Activated T-helper 1 cell treated with anti-CD3 and anti-CD28 coated beads, Interleukin-12 subunit alpha, Interleukin-12 subunit beta, Interleukin-2, Interleukin-4 antibody, amounts not matched to agents 30 ng/mL and 10 ng/mL and 1 ng/mL, durations not matched to agents 14 hours and 24 hours and 36 hours (primary cell): ENCODE measurements at places on chromosomes 13 and 19. TPM values are rescaled to one million over a fixed set of nuclear protein-coding genes. Genes with fewer than 3 reads are reported as not detected.

CASP14 gene
- total RNA-seq, result not detected in 2 replicates

SHANK1 gene
- total RNA-seq, result not detected in 2 replicates

GGN gene
- total RNA-seq, result 0.17 and 0.39 TPM in 2 replicates

ADGRE3 gene
- total RNA-seq, result not detected in 2 replicates

UNC13A gene
- 0.02 TPM in 1 of 2 replicates, not detected in the other for total RNA-seq

KXD1 gene
- total RNA-seq, result 128 and 133 TPM in 2 replicates

ZNF665 gene
- total RNA-seq, result 1.6 and 2.6 TPM in 2 replicates

COX7A1 gene
- total RNA-seq, result not detected in 2 replicates

- DNase-seq, result no peak
These were observed 185.4 kb upstream of the CSNK1A1L start for GRCh38 chr13:37290716-37291505.

GRCh38 chr13:51885651-51886050, 23.9 kb downstream of the CCDC70 start:
- DNase-seq, result no peak

- DNase-seq, result no peak
These were observed 8.3 kb upstream of the JUND start for GRCh38 chr19:18289471-18290301.

- no peak for DNase-seq
These were observed 16.2 kb downstream of the PTH2 start for GRCh38 chr19:49407079-49407478.

DNA sequence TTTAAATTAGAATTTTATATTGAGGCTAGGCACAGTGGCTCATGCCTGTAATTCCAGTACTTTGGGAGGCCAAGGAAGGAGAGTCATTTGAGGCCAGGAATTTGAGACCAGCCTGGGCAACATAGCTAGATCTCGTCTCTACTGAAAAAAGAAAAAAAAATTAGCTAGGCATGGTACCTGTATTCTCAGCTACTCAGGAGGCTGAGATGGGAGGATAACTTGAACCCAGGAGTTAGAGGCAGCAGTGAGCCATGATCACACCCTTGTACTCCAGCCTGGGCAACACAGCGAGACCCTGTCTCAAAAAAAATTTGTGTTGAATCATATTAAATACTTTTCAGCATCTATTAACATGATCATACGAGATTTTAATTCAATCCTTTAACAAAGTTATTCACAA, 4.9 kb downstream of the PMIS2 start:
- no peak for DNase-seq

- no peak for DNase-seq
These were observed 600.6 kb downstream of the UQCRFS1 start for GRCh38 chr19:28612275-28612769.

- DNase-seq, result no peak
These were observed 41.6 kb upstream of the HNRNPA1L2 start for GRCh38 chr13:52600666-52601065.

GRCh38 chr13:45068036-45069001, 52.0 kb upstream of the GTF2F2 start:
- no peak for DNase-seq

DNA sequence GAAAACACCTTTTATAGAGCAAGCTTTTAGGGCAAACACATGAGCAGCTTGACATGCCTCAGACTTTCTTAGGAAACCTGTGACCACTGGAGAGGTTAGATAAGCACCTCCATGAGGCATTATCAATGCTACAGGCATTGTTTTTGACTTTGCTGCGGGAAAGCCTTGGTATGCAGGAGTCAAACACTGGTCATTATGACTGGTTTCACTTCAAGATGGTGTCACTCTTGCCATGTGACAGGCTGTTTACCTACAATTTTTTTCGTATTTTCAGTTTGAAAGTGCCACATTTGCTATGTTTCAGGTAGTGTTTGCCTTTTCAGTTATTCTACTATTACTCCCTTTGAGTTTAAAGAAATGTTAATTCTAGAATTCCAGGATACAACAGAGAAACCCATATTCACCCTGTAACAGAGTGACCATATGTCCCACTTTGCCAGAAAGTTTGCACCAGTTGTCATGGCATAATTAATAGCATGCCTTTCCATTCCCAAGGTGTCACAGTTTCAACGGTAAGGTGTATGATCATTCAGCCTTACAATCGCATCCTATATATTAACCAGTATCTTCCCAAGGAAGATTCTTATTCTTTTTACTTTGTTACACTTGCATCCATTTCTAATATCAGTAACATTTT, 33.0 kb downstream of the USP12 start:
- DNase-seq, result no peak

DNA sequence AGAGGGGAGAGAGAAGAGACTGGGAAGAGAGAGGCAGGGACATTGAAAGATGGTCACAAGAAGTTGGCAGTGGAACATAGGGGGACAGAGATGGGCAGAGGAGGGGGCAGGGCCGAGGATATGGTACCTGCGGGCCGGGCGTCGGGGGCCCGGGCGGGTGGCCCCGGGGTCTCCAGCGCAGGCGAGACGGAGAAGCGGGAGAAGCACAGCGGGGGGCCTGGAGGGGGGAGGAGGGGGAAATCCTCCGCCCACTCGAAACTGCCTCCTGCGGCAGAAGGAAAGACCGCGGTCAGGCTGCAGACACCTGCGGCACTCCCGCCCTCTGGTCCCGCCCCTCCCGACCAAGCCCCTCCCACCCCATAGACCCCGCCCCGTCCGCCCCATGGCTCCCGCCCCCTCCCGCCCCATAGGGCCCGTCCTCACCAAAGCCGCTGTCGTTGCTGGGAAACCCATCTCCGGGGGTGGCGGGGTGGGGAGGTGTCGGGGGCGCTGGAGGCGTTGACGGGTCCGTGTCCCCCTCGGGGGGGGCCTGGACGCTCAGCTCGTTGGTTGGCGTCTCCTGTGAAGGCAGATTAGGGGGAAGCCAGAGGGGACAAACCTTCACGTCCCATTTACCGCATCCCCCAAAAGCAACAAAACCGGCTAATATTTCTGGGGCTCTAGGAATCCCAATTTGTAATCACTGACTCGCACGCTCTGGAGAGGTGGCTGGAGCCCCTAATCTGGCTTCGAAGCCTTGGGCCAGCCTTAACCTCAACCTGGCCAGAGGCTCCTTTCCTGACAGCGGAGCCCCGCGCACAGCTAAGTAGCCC, 20.4 kb downstream of the LMTK3 start:
- no peak for DNase-seq

DNA sequence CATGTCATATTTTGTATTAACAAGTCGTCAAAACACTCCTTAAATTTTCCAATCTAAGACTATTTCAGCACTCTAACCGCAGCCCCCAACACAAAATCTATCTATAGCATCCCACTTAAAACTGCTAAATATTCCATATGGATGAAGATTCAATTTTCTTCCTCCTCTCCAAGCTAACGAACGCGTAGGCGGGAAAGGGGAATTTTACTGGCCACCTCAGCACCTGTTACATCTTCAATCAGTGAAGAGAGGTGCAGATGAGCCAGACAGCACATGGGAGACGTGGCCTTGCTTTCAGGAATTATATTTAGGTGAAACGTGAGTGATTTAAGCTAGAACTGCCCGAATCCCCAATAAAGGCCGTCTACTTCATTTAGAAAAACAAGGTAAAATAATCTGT, 1.1 kb downstream of the RBM26 start:
- DNase-seq, result no peak

GRCh38 chr19:652467-653389, 10.3 kb downstream of the RNF126 start:
- DNase-seq, result no peak

DNA sequence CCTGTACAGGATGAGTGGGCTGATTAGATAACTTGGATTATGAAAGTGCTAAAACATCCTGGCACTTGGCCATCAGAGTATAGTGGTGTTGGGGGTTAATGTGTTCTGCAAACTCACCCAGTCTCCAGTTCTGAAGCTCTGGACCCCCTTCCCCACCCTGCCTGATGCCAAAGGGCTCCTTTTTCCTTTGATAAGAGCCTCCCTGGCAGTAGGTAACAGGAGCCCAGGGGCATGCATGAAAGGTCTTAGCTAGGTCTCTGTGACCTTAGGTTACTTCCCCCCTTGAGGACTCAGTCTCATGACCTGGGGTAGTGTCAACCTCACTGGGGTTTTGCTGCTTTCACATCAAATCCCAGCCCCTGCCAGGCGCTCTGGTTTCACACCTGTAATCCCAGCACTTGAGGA, 2.5 kb downstream of the RPS28 start:
- no peak for DNase-seq

DNA sequence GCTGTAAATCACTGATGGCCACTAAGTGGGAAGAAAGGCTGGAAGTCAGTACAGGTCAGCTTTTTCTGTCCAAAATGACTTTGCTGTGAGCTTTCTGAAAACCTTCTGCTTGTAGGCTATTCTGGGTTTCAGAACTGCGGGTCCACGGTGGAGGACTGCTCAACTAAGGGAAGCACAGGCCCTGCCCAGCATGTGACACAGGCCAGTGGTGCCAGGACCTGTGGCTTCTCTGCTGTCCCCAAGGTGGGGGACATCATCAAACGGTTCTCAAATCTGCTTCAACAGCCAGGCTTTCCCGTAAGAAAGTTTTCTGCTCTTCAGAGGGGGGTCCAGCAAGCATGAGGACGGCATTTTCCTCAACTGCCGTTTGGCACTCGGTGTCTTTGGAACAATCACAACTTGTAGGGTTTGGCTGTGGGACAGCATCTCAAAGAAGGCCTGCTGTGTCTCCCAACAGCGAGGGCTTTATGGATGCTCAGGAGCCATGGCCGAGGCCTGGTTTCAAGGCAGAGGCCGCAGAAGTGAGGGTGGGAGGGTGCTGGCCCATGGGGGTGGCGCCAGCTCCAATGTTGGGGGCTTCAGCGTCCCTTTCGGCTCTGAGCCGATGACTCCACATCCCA, 3.8 kb downstream of the SGTA start:
- DNase-seq, result no peak

DNA sequence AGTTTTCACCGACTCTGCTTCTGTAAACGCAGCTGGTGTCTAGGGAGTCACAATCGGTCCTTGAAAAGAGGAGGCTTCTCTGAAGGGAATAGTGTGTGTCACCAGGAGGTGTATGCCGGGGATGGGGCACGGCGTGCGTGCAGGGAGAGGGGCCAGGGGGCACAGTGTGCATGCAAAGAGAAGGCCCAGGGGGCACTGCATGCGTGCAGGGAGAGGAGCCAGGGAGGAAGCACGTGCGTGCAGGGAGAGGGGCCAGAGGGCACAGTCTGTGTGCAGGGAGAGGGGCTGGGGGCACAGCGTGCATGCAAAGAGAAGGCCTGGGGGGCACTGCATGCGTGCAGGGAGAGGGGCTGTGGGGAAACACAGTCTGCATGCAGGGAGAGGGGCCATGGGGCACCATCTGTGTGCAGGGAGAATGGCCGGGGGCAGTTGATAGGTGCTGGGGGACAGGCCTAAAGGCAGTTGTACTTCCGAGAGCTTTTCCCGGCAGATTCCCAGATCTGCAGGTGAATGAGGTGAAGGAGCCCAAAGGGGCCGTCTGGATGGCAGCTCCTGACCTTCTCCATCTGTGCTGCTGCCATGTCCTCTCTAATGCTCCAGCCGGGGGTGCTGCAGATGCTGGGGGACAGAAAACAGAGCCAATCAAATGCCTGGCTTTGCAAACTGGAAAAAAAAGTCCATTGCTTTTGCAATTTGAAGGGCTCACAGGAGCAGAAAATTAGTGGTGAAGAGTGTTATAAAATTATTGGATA, 36.4 kb downstream of the ATP11A start:
- DNase-seq, result no peak

DNA sequence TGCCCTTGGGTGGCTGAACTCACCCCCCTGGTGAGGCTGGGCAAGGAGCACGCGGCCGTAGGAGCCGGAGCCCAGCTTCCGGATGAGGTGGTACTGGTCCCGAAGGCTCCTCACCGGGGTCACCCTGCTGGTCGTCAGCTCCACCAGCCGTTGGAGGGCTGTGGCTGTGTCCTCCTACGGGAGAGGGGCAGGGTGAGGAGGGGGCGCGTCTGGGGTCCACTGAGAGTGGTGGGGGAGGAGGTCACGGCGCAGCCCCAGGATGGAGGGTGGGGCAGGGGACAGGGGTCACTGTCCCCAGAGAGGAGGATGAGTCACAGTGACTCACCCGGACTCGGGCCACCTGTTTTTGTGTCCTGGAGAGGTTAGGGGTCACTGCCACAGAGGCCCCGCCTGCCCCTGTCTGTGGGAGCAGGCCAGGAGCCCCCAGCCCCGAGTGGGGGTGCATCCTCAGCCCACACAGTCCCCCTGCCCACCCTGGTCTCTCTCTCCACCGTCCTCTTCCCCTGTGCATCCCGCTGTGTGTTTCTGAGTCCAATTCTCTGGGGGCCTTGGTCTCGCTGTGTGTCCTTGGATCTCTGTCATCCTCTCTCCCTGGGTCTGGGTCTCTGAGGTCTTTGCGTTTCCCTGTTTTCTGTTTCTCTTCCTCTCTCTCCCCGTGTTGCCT, 435 bp downstream of the SBK3 start:
- DNase-seq, result no peak

DNA sequence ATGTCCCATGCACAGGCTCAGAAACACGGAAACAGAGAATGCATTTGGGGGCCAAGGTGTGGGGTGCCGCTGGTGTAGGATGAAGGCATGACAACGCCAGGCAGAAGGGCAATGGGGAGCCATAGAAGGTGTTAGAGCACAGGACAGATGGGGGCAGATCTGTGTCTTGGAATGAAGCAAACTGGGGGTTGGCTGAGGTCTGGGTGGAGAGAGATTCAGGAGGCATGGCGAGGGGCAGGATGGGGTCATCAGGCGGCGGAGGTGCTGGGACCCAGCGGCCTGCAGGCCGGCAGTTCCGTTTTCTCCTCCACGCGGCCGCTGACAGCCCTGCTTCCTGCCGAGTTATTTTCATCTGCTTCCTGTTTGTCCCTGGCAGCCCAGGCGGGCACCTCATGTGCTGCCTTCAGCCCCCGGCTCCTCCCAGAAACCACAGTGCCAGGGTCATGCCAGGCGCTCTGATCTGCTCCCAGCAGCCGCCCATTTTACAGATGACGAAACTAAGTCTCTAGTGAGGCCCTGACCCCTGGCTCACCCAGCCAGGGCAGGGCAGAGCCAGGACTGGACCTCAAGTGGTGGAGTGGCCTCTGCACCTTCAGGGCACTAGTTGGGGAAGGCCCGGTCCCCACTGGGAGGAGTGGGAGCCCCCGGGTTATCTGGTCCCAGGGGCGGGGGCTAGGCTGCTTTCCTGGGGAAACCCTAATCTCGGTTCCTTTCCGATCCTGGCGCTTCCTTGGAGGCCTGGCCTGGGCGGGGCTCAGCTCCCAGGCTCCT, 2.2 kb downstream of the ARHGAP45 start:
- DNase-seq, result peak; percentile 53

DNA sequence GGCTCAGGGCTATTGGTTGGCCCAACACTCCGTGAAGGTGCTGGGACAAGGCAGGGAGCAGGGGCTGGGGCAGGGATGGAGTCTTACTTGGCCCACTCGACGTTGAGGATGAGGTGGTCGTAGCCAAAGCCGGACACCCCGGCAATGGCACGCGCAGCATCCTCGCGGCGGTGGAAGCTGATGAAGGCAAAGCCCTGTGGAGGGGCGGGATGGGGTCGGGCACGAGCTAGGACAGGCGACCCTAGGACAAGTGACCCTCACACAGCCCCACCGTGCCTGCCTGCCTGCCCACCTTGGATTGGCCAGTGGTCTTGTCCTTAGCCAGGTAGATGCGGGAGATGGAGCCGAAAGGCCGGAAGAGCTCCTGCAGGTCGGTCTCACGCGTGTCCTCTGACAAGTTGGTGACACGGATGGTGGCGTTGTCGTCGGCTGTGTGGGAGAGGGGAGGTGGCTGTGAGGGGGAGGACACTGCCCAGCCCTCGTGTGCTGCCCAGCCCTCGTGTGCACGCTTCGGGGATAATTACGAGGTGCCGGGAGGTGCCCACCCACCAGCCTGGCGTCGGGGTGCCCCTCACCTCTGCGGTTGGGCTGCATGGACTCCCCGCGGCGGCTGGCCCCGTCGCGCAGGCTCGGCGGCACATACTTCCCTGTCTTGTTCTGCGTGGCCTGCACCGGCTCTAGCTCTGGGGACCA, 4.0 kb downstream of the P2RY11 start:
- no peak for DNase-seq

GRCh38 chr19:38870612-38871011, 7.5 kb downstream of the RINL start:
- DNase-seq, result no peak
